ENCODE measurements at places on chromosomes 1 and 21. TPM values are rescaled to one million over a fixed set of nuclear protein-coding genes. Genes with fewer than 3 reads are reported as not detected.
A peak's percentile ranks its signal among the peaks of the same experiment; 100 is the strongest.

DNA sequence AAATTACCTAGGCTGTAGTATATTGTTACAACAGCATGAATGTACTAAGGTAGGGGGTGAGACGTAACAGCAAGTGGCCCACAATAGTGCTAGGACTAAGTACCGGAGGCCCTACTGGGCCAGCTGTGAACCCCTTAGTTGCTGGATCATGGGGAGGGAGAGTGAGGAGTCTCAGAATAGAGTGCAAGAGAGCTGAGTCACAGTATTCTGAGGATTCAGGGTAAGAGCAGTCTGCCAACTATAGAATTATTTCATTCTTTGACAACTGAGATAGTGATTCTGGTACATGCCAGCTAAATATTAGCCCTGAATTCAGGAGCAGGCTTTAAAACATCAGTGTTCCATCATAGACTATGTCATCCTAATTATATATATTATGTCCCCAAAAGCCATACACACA, 218.7 kb downstream of the TM2D1 start:
- H3K27me3 ChIP-seq = no peaks in the 10 kb centered on the region
- peaks cover 1% of the 10 kb centered on the region for H3K36me3 ChIP-seq
- peaks cover 3% of the 10 kb centered on the region for H3K4me1 ChIP-seq

GRCh38 chr1:214404571-214405213, 123.7 kb downstream of the SMYD2 start:
- H3K4me3 ChIP-seq = no peak overlapping the region
- peak overlapping the region; percentile 69 for H3K27ac ChIP-seq
- no peak for DNase-seq
- H3K27me3 ChIP-seq = no peaks in the 10 kb centered on the region
- peaks cover 13% of the 10 kb centered on the region for H3K36me3 ChIP-seq

DNA sequence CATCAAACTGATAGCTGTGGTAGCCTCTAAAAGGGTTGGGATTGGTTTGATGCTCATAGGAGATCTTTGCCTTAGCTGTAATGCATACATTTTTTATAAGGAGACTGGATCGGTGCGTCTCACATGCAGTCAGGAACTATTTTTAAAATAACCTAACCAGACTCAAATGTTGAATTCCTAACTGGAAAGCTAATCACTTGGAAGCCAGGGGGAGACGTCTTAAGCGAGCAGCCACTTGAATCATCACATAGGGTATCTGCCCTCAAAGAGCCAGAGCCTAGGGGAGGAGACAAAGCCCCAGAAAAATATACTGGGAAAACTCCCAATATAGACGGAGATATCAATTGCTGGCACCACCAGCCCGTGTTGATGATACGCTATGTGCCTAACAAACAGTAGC, 61.7 kb upstream of the PUM1 start:
- H3K27ac ChIP-seq = peak overlapping the region; percentile 42
- no peaks in the 10 kb centered on the region for H3K27me3 ChIP-seq
- no peak for DNase-seq
- H3K36me3 ChIP-seq = no peaks in the 10 kb centered on the region
- H3K4me1 ChIP-seq = peaks cover 9% of the 10 kb centered on the region

DNA sequence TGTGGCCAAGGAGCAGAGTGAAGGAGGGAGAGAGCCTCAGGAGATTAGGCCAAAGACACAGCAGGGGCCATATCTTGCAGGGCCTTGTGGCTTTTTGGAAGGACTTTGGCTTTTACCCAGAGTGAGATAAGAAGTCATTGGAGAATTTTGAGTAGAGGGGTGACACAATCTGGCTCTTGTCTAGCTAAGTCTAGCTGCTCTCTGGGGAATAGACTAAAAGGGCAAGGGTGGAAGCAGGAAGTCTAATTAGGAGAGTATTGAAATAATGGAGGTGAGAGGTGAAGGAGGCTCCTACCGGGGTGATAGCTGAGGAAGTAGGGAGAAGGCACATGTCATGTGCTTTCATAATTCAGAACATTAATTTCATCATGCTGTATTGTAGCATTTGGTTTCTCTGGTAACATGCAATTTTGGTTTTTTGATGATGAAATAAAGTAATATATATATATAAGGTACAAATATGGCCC, 34.3 kb upstream of the KCNA3 start:
- peaks cover 10% of the 10 kb centered on the region for H3K27me3 ChIP-seq
- no peak overlapping the region for H3K4me3 ChIP-seq
- no peak overlapping the region for H3K27ac ChIP-seq
- H3K36me3 ChIP-seq = no peaks in the 10 kb centered on the region
- no peaks in the 10 kb centered on the region for H3K4me1 ChIP-seq

DNA sequence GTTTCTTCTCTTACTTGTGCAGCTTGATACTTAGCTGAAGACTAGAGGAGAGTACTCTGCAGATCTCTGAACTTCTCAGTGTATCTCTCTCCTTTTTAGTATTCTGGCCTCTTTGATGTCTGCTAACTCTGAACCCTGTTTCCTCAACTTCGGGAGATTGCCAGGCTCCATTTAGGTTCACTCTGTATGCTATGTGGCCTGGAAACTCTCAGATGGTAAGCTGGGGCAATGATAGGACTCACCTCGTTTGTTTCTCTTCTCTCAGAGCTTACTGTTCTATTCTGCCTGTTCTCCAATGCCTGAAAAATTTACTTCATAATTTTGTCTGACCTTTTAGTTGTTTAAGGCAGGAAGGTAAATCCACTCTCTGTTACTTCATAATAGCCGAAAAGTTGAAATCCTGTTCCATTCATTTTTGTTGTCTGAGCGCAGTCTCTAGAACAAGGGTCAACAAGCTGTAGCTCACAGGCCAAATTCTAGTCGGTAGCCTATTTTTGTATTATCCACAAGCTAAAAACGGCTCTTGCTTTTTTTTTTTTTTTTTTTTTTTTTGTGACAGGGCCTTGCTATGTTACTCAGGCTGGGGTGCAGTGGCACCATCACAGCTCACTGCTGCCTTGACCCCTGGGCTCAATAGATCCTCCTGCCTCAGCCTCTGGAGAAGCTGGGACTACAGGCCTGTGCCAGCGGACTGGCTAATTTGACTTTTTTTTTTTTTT, 33.3 kb downstream of the ZMYM4 start:
- H3K36me3 ChIP-seq = no peaks in the 10 kb centered on the region
- H3K4me3 ChIP-seq = no peak overlapping the region
- H3K27ac ChIP-seq = peak overlapping the region; percentile 0
- no peaks in the 10 kb centered on the region for H3K27me3 ChIP-seq
- peaks cover 22% of the 10 kb centered on the region for H3K4me1 ChIP-seq

The AADACL4 gene
- not detected for total RNA-seq

DNA sequence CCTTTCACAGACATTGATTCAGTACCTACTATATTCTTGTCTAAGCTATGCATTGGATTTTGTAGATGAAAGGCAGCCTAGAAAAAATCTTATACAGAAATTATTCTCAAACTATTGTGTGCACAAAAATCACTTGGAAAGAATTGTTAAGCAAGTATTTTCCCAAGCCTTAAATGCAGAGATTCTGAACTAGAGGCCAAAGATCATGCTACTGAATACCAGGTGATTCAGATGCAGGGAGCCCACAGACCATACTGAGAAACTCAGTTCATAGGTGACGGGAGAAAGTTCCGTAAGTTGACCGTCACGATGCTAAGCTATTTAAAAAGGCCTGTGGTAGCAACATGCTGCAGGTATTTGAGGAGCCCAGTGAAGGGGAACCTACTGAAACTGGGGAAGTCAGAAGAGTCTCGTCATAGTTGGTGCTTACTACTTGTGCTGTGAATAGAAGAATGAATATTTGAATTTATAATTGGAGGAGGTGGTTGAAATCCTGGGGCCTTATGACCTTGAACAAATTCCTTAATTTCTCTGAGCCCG, 150.8 kb downstream of the NFIA start:
- DNase-seq = no peak
- no peaks in the 10 kb centered on the region for H3K36me3 ChIP-seq
- H3K4me1 ChIP-seq = peaks cover 8% of the 10 kb centered on the region
- H3K27ac ChIP-seq = no peak overlapping the region
- no peak overlapping the region for H3K4me3 ChIP-seq

- no peak overlapping the region for H3K27ac ChIP-seq
- H3K36me3 ChIP-seq = peaks cover 25% of the 10 kb centered on the region
- no peak overlapping the region for H3K4me3 ChIP-seq
- peaks cover 10% of the 10 kb centered on the region for H3K4me1 ChIP-seq
- no peak for DNase-seq
Observed at GRCh38 chr1:12251442-12251841, 21.6 kb downstream of the VPS13D start.

DNA sequence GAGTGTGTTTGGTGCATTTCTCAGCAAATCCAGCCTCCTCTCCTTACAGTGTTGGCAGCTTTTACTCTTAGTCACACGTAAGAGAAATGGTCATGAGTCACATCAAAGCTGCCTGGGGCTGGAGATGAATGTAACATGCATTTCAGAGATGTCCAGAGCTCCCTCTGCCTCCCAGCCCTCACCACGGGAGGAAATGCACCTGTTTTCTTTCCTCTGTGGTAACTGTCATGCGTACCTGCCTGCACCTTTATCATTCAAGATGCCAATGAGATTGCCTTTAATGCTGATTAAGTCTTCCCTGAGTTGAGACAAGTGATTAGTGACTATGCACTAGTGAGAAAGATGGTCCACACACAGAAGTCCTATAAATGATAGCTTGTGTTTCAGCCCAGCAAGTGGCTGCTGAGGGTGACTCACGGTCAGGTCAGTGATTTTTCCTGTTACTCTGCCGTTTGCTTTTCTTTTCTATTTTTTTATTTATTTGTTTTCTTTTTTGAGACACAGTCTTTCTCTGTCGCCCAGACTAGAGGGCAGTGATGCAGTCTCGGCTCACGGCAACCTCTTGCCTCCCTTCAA, 277.3 kb upstream of the FMN2 start:
- peaks cover 16% of the 10 kb centered on the region for H3K4me1 ChIP-seq
- no peaks in the 10 kb centered on the region for H3K36me3 ChIP-seq
- no peak overlapping the region for H3K4me3 ChIP-seq
- DNase-seq = no peak
- H3K27ac ChIP-seq = peak overlapping the region; percentile 62
- no peaks in the 10 kb centered on the region for H3K27me3 ChIP-seq

GRCh38 chr1:211925016-211925415, 94.5 kb upstream of the LPGAT1 start:
- H3K27me3 ChIP-seq = no peaks in the 10 kb centered on the region
- H3K4me1 ChIP-seq = peaks cover 8% of the 10 kb centered on the region
- H3K27ac ChIP-seq = no peak overlapping the region

GRCh38 chr1:51331206-51332100, 1.1 kb upstream of the TTC39A start:
- H3K4me1 ChIP-seq = peaks cover 34% of the 10 kb centered on the region
- H3K36me3 ChIP-seq = no peaks in the 10 kb centered on the region
- H3K27me3 ChIP-seq = no peaks in the 10 kb centered on the region
- peak overlapping the region; percentile 76 for H3K4me3 ChIP-seq
- peak overlapping the region; percentile 89 for H3K27ac ChIP-seq
- DNase-seq = peak; percentile 63

The PIGR gene
- not detected for total RNA-seq

- no peaks in the 10 kb centered on the region for H3K4me1 ChIP-seq
- H3K27me3 ChIP-seq = no peaks in the 10 kb centered on the region
- no peak overlapping the region for H3K27ac ChIP-seq
- H3K4me3 ChIP-seq = no peak overlapping the region
- no peaks in the 10 kb centered on the region for H3K36me3 ChIP-seq
Observed at GRCh38 chr1:86416343-86416742, 7.6 kb upstream of the CLCA2 start.

The SFT2D2 gene
- total RNA-seq = 72.9 TPM

DNA sequence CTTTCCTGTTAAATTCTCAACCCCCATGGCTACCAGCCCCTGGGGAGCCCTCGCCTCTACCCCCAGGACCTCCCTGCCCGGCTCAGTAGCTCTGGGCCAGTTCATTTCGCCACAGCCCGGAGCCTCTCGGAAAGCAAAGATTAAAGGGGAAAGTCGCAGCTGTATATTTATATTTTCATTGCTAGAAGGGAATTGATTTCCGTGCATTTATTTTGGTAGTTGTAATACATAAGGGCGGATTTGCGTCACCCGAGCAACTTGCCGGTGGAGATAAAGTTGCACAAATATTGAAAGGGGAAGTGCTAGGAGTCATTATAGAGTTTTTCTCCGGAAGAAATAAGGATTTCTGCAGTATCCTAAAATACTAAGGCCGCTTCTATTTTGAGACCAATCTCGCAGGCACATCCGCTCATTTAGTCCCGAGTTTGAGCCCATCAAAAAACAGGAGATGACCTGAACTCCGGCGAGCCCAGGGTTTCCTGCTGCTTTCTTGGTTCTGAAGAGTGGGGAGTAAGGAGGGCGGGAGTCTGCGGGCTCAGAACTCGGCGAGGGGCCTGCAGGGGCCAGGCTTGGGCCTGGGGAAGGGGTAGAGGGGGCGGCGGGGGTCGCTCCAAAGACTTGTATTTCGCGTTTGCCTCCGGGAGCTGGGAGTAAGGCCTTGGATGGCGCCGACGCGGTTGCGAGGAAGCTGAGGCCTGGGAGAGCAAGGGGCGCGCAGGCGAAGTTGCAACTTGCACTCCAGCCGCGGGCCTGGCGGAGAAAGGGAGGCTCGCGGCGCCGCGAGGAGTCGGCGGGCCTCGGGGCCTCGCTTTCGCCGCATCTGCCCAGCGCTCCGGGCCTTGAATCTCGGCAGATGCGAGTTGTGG, 2.5 kb upstream of the HLX start:
- peak overlapping the region; percentile 53 for H3K4me3 ChIP-seq
- peaks cover 42% of the 10 kb centered on the region for H3K4me1 ChIP-seq
- no peak overlapping the region for H3K27ac ChIP-seq
- DNase-seq = no peak
- peaks cover 4% of the 10 kb centered on the region for H3K36me3 ChIP-seq

DNA sequence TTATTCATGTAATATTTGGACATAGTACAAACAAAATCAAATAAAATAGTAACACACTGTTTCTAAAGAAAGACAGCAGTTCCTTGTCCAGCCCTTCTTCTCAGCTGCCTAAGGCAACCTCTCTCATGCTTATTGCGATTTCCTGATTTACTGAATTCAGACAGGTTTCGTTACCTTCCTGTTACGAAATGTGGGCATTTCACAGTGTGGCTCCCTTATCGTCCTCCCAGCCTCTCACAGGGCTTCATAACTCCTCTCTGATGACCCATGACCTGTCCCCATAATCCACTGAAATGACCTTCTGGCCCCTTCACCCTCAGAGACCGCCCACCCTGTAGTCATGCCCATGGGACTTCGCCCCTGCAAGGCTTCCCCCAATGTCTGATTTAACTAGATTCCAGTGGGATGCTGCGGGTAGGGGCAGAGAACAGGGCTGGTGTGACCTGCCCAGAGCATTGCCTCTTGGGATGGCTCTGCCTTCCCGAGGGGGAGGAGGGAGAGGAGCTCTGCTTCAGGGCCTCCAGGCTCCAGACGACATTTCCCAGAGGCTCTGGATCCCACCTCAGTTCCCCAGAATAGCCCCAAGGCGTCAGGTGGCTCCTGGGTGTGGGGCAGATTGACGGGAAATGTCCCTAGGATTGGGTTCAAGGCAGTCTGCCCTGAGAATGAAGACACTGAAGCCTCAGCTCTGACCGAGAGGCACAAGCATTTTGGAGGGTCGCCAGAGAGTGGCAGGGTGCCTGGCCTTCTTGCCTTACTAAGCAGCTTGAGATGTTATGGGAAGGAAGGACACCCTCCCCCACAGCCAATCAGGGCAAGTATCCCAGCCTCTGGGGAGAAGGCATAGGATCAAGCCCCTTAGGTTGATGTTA, 20.6 kb downstream of the PADI2 start:
- H3K4me1 ChIP-seq = peaks cover 33% of the 10 kb centered on the region
- no peak overlapping the region for H3K4me3 ChIP-seq
- DNase-seq = no peak
- H3K27me3 ChIP-seq = no peaks in the 10 kb centered on the region
- no peak overlapping the region for H3K27ac ChIP-seq

All from chondrocyte (in vitro differentiated cells).